ENCODE measurements at places on chromosomes 16 and 17. TPM values are rescaled to one million over a fixed set of nuclear protein-coding genes. Genes with fewer than 3 reads are reported as not detected.

The RNF135 gene
- polyA plus RNA-seq, result 9.2 TPM

The SCNN1B gene
- 0.12 TPM for polyA plus RNA-seq

The TSPAN10 gene
- polyA plus RNA-seq, result 0.68 TPM

The CD300H gene
- not detected for polyA plus RNA-seq

The GCGR gene
- 0.24 TPM for polyA plus RNA-seq

The TMC5 gene
- 0.43 TPM for polyA plus RNA-seq

The NPIPB6 gene
- polyA plus RNA-seq, result 1.9 TPM

The MYL4 gene
- 6,112 TPM for polyA plus RNA-seq

The ABI3 gene
- polyA plus RNA-seq, result 6.8 TPM

The CUEDC1 gene
- 47.1 TPM for polyA plus RNA-seq

The CD300LB gene
- polyA plus RNA-seq, result 0.12 TPM

- no peak for DNase-seq
Observed at GRCh38 chr16:23420011-23420410, 33.0 kb downstream of the COG7 start.

GRCh38 chr17:29674281-29674680 is 51.6 kb upstream of the CORO6 start:
- no peak for DNase-seq

DNA sequence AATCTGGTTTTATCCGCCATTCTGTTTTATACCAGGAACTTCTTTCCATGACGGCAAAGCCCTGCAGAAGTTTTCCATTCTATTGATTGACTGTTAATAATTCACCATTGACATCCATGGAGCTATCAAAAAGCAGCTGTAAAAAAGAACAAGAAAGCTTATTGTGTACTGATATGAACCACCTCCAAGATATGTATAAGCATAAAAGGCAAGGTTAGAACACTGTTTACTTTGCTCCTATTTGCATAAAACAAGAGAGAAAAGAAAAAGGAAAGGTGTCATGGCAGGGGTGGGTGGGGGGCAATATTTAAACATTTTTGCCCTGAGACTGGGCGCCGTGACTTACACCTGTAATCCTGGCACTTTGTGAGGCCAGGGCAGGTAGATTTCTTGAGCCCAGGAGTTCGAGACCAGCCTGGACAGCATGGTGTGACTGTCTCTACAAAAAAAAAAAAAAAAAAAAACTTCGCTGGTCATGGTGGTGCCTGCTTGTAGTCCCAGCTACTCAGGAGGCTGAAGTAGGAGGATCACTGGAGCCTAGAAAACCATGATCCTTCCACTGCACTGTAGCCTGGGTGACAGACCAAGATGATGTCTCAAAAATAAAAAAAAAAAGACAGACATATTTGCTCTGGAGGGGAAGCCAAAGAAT is 52.5 kb downstream of the TMEM114 start:
- DNase-seq, result no peak

GRCh38 chr17:64331366-64331765 is 59.3 kb downstream of the PECAM1 start:
- DNase-seq, result no peak

DNA sequence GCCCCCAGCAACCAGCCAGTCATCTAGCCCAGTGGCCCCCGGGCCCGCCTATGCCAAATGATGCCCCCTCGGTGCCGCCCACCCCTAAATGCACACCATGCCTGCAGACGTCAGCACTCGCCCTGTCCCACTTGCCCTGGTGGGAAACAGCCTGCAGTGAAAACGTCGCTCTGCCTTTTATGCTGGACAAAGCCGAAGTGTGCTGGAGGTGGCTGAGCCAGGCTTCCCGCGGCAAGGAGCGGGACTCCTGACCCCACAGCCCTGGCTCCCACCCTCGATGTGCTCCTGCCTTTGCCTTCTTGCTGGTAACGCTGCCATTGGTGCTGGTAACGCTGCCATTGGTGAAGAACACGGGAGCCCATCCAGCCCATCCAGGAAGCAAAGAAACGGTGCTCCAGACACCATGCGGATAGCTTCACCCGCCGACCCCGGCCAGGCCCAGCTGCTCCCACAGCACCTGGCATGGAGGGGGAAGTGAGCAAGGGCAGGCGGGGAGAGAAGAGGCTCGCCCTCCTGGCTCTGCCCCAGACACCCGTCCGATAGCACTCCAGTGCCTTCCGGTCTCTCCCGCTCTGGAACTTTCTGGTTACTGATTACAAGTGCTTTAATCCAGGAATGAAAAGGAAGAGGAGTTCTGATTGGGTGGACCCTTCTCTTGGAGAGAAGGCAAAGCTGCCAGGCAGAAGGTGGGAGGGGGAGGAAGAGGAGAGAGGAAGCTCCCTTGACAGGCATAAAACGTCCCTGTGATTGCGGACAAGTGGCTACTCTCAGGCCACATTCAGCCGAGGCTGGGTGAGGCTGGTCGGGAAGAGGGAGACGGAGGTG is 4.0 kb upstream of the BAIAP2 start:
- no peak for DNase-seq

DNA sequence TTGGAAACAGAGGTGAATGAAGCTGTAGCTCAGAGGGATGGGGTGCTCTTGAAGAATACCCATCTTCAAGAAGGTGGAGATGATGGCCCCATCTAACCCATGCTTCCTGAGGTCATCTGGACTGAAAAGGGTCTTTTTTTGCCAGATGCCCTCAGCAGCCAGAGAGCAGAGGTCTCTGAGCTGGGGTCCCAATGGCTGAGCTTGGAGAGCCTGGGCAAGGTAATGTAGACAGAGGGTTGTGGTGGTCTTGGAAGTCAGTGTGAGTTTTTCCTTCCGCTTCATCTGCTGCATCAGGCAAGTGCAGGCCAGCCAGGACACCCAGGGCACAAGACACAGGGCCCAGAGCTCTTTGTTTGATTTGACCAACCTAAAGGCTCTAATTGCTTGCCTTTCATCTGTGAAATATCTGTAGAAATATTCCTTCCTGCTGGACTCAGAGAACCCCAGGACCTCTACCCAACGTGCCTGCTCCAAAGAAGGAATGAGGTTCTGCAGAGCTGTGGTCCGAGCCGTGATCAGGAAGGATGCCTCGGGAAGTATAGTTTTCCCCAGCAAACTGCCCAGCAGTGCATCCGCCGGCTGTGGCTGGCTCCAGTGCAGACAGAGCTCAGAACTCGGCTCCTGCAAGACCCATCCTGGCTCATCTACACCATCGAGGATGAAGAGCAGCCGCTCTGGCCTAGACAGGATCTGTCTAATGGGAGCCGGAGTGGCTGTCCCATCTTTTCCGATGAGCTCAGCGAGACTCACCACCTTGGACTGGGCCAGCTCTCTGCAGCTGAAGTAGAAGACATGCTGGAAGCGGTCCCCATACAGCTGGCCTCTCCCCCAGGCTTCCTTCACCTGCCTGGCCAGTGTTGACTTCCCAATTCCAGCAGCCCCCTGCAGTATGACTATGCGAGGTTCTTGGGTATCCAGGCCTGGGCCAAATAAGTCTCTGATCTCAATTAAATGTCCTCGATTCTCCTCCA is 25.2 kb downstream of the NLRP1 start:
- DNase-seq, result no peak

- no peak for DNase-seq
Observed at GRCh38 chr16:66441586-66442375, 14.7 kb downstream of the BEAN1 start.

DNA sequence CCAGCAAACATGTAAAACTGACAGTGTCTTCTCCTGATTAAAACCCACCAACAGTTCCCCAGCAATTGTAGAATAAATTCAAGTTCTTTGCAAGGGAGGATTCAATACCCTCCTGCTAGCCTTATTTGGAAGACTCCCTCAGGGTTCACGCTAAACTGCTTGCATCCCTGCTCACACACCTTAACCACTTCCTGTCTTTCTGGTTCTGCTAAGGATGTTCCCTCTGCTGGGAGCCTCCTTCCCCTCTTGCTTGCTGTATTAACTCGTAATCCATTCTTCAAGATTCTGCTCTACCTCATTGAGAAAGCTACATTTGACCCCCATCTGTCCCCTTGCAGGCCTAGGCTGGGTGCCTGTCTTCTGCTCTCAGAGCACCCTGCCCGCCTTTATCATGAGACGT is 2.3 kb upstream of the SHISA6 start:
- DNase-seq, result no peak

GRCh38 chr16:70573451-70574121 is 50.0 kb downstream of the SF3B3 start:
- DNase-seq, result peak; percentile 84

- DNase-seq, result no peak
Observed at GRCh38 chr16:79980650-79981521, 380.3 kb upstream of the MAF start.

DNA sequence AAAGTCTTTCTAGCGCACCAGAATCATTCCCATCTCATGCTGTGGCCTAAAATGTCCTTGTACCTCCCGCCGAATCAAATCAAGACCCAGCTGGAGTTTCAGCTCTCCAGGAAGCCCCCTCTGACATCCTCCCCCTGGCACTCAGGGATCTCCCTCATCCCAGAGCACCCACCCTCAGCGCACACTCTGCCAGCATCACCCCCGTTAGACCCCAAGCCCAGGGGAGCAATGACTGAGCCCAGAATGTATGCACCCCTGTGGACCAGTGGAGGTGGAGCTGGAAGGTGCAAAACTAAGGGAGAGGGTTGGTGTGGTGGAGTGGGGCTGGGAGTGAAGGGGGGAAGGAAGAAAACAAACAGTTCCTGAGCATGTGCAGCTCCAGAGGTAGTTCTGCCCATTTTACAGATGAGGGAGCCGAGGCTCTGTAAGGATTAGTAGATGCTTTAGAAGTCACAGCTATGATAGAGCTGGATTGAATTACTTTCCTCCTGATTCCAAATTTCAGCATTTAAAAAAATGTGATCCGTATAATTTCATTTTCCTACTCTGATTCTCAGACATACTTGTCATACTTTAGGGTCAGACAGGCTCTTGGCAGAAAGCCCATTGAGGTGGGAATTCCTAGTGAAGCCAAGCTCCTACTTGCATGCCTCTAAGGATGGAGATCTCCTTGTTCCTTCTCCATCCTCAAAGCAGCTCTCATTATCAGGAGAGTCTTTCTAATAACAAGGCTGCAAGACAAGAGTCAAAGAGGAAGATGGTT is 242.7 kb downstream of the KATNIP start:
- no peak for DNase-seq

- no peak for DNase-seq
Observed at GRCh38 chr16:78763821-78764440, 664.5 kb downstream of the WWOX start.

DNA sequence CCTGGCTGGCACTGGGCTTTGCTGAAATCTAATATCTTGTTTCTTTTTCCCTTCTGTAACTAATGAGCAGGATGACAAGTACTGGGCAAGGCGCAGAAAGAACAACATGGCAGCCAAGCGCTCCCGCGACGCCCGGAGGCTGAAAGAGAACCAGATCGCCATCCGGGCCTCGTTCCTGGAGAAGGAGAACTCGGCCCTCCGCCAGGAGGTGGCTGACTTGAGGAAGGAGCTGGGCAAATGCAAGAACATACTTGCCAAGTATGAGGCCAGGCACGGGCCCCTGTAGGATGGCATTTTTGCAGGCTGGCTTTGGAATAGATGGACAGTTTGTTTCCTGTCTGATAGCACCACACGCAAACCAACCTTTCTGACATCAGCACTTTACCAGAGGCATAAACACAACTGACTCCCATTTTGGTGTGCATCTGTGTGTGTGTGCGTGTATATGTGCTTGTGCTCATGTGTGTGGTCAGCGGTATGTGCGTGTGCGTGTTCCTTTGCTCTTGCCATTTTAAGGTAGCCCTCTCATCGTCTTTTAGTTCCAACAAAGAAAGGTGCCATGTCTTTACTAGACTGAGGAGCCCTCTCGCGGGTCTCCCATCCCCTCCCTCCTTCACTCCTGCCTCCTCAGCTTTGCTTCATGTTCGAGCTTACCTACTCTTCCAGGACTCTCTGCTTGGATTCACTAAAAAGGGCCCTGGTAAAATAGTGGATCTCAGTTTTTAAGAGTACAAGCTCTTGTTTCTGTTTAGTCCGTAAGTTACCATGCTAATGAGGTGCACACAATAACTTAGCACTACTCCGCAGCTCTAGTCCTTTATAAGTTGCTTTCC is 56.0 kb downstream of the HLF start:
- DNase-seq, result no peak

DNA sequence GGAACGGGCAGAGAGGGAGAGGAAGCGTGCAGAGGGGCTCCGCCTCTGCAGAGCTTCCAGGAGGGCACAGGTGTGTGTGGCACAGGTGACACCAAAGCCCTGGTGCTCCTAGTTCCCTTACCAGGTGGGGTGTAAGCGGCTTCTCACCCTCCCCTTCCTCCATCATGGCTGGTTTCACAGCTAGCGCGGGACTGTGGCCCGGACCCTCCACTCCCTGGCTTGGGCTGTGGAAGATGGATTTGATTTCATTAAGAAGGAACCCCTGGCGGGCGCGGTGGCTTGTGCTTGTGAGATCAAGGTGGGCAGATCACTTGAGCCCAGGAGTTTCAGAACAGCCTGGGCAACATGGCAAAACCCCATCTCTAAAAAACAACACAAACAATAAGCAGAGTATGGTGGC is 241.2 kb upstream of the GSE1 start:
- DNase-seq, result no peak

DNA sequence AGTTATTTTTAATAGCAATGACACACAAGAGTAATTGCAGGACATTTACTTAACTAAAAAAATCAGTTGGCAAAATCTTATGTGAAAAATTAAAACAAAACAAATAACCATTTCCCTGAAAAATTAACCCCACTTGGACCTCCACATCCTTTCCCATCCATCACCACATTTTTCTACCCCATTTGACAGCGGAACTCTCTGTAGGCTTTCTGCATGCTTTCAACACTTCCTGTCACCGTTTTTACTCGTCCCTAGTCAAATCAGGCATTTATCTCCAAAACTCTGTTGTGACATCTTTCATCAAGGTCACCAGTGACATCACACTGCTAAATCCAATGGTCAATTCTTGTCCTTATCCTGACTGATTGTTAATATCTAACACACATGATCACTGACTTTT is 27.5 kb downstream of the KCNJ16 start:
- no peak for DNase-seq

- no peak for DNase-seq
Observed at GRCh38 chr17:8740486-8740885, 4.2 kb downstream of the CCDC42 start.

DNA sequence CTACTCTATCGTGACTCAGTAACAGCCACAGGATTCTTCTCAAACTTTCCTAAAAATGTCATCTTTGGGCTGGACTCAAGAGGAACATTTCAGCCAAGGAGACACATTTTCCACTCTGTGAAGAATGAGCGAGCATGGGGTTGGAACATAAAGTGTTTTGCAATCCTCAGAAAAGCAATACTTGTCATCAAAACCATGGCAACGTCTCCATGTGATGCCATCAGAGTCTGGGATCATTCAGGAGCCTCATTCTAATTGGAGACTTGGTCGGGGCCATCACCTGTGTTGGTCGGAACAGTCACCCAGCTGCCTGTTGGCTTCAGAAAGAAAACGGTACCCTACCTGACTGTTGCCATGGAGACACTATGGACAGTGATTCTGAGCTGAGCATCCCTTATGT is 25.5 kb downstream of the MYOCD start:
- DNase-seq, result peak; percentile 41

GRCh38 chr16:23433261-23433920 is 19.6 kb downstream of the COG7 start:
- no peak for DNase-seq

DNA sequence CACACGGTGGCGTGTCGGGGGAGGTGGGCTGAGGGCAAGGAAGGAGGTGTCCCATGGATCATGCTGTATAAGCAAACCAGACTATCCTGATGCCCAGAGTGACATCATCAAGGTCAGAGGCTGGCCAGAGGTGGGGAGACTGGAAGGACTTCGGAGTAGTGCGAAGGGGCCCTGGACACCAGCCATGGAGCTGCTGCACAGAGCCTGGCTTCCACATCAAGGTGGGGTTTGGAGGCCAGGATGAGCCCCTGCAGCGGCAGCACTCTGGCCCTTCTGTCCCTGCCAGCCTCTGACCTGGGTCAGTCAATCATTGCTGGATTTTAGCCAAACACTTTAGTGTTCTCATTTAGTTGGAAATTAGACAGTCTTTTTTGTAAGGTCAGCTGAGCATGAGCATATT is 34.8 kb downstream of the MED13 start:
- DNase-seq, result no peak
